ENCODE measurements at places on chromosomes 12 and 14. TPM values are rescaled to one million over a fixed set of nuclear protein-coding genes. Genes with fewer than 3 reads are reported as not detected.

USP30 gene
- total RNA-seq: 6.9 TPM

STXBP6 gene
- not detected for total RNA-seq

GRCh38 chr12:12528361-12529270, 34.0 kb downstream of the DUSP16 start:
- H3K27me3 ChIP-seq: no peaks in the 10 kb centered on the region
- no peak for DNase-seq
- H3K27ac ChIP-seq: peak overlapping the region; percentile 88
- peaks cover 37% of the 10 kb centered on the region for H3K4me1 ChIP-seq
- H3K4me3 ChIP-seq: peak overlapping the region; percentile 60

RNASE3 gene
- total RNA-seq: not detected

DNA sequence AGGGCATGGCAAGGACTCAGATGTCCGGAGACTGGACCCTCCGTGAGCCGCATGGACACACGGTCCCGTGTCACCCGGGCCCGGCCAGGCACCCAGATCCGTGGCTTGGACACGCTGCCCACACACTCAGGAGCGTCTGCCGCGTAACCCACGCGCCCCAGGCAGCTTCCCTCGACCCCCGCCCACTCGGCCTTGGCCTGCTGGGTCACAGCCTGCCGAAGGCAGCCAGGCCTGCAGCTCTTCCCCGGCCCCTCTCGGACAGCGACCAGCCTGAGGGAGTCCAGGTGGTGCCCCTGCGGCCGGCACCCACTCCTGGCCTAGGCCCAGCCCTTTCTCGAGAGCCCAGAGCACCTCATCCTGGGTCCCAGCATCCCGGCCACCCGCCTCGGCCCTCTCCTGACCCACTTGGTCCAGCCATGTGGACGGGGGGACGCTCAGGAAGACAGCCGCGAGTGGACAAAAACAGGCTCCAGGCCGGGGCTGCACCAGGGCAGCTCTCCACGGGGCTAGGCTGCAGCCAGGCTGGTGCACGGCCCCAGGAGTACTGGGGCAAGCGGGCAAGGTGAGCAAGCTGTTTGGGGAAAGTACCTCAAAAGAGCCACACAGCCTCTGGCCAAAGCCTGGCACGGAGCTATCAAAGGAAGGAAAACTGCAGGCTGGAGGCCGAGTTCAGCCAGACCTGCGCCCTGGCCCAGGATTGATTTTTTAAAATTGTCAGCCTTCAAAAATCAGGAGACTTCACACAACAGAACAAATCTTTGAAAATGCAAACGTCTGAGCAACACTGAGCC, 6.5 kb downstream of the AKT1 start:
- peaks cover 20% of the 10 kb centered on the region for H3K4me1 ChIP-seq
- no peak overlapping the region for H3K27ac ChIP-seq

- H3K27ac ChIP-seq: no peak overlapping the region
- no peak for DNase-seq
- no peaks in the 10 kb centered on the region for H3K27me3 ChIP-seq
- H3K4me3 ChIP-seq: no peak overlapping the region
- H3K4me1 ChIP-seq: peaks cover 11% of the 10 kb centered on the region
Measured at GRCh38 chr14:69055125-69055524, 76.0 kb upstream of the ACTN1 start.

DNA sequence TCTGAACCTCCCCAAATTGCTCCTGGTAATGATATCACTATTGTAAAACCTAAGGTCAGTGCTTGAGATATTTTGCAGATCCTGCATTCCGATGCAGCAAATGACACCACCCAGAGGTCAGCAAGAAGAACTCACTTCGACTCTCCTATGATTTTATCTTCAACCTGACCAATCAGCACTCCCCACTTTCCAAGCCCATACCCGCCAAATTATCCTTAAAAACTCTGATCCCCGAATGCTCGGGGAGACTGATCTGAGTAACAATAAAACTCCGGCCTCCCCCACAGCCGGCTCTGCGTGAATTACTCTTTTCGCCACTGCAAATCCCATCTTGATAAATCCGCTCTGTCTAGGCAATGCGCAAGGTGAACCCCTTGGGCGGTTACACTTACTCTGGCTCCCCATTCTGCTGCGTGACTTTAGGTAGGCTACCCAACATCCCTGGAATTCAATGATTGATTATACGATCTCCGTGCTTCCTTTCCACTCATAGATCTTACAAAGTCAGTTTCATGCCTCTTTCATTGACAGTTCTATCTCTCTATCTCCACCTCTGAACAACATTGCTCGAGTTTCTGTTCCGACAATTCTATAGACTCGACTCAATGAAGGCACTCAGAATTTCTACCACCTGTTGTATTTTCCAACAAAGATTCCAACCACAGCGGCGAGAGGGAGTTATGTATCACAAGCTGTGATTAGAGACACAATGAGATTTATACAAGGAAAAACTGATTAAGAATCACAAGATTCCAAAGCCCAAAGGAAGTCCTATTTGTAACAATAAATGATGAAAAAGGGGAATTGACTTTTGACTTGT, 939 bp downstream of the NPC2 start:
- DNase-seq: peak; percentile 71
- peaks cover 3% of the 10 kb centered on the region for H3K27me3 ChIP-seq
- H3K36me3 ChIP-seq: peaks cover 7% of the 10 kb centered on the region
- H3K27ac ChIP-seq: no peak overlapping the region
- no peak overlapping the region for H3K4me3 ChIP-seq

- no peak overlapping the region for H3K27ac ChIP-seq
- no peaks in the 10 kb centered on the region for H3K4me1 ChIP-seq
- H3K36me3 ChIP-seq: no peaks in the 10 kb centered on the region
- H3K4me3 ChIP-seq: no peak overlapping the region
- H3K27me3 ChIP-seq: no peaks in the 10 kb centered on the region
- no peak for DNase-seq
Measured at GRCh38 chr12:87344699-87345098, 684.5 kb downstream of the C12orf50 start.

DNA sequence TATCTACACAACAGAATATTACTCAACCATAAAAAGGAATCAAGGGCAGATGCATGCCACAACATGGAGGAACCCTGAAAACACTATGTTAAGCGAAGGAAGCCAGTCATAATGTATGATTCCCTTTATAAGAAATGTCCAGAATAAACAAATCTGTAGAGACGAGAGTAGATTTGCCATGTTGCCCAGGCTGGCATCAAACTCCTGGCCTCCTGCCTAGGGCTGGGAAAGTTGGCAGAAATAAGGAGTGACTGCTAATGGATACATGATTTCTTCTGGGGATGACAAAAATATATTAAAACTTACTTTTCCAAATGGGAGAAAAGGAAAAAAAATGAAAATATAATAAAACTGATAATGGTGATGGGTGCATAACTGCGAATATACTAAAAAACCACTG, 10.9 kb downstream of the CLIP1 start:
- no peak for DNase-seq
- peak overlapping the region; percentile 38 for H3K4me3 ChIP-seq
- peaks cover 24% of the 10 kb centered on the region for H3K4me1 ChIP-seq
- H3K36me3 ChIP-seq: peaks cover 5% of the 10 kb centered on the region
